Naive B cell (primary cell): ENCODE measurements at places on chromosomes 1 and 21. TPM values are rescaled to one million over a fixed set of nuclear protein-coding genes. Genes with fewer than 3 reads are reported as not detected.

Gene ALG14
- polyA plus RNA-seq = 2.8 TPM

GRCh38 chr1:114173680-114174079, 20.0 kb upstream of the SYT6 start:
- no peak for DNase-seq

DNA sequence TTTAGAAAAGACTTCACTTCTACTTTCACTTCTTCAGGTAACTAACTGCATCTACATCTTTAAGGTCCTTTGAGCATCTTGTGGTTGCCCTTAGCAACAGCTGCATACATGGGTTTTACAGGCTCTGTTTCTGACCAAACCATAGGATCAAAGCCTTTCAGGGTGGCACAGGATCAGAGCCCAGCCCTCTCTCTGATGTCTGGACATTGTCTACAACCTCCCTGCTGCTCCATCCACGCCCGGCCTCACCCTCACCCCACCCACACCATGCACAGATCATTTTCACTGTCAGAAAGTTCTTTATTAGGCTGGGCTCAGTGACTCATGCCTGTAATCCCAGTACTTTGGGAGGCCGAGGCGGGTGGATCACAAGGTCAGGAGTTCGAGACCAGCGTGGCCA, 5.2 kb downstream of the NCF2 start:
- no peak for DNase-seq

Gene HCRTR1
- not detected for polyA plus RNA-seq
